CD4-positive, alpha-beta T cell treated with Interleukin-12 subunit alpha and Interleukin-12 subunit beta, for 1 hour (primary cell): ENCODE measurements at places on chromosomes 13 and 19.

DNA sequence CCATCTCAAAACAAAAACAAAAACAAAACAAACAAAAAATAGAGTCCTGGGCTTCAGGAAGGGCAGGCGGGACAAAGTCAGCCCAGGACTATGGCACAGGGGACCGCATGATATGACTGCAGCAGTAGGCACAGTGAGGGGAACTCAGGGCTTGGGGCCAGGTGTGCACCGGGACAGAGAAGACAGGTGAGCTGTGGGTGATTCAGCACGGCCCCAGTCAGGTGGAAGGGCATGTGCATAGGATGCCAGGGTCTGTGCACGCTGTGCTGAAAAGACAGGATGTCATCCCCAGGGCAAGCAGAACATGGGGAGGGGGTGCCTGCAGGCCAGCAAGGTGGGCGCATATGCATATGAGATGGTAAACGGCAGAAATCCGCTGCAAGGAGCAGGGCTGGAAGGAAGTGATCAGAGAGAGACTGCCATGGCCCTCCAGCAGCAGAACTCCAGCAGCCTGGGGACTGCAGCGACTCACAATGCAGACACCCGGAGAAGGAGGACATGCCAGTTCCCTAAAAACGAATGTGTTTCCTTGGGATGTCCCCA lies 15.0 kb downstream of the EPS15L1 start:
- DNase-seq = no peak

GRCh38 chr19:32206065-32206464 lies 139.3 kb upstream of the ZNF507 start:
- DNase-seq = no peak

DNA sequence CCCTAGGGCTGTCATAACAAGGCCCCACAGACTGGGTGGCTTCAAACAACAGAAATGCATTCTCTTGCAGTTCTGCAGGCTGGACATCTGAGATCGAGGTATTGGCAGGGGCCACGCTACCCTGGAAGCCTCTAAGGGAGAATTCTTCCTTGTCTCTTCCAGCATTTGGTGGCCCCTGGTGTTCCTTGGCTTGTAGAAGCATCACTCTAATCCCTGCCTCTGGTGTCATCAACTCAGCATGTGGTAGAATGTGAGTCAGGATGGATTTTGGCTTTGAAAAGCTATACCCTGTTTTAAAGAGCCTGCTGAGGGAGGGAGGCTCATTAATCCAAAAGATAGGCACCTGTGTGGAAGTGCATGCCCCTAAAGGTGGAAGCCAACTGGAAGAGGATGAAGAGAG lies 7.9 kb upstream of the GGACT start:
- no peak for DNase-seq

- DNase-seq = no peak
Observed at GRCh38 chr19:2372076-2372612, 12.1 kb downstream of the TMPRSS9 start.

DNA sequence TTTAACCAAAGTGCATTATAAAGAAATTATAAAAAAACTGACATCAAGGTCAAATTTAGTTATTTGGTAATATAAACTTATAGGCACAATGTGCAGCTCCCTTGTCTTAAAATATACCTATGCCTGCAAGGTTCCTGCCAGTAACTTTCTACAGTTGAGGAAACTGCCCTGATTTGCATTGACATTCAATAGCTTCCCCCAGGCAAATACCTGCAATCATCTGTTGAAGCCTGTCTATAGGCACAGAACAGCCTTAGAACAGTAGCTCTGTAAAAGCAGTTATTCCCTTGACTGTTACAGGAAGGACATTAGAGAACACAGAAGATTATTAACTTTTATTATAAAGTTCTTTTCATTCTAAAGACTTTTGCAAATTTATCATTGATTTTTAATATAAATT lies 1239.5 kb downstream of the PCDH9 start:
- no peak for DNase-seq

DNA sequence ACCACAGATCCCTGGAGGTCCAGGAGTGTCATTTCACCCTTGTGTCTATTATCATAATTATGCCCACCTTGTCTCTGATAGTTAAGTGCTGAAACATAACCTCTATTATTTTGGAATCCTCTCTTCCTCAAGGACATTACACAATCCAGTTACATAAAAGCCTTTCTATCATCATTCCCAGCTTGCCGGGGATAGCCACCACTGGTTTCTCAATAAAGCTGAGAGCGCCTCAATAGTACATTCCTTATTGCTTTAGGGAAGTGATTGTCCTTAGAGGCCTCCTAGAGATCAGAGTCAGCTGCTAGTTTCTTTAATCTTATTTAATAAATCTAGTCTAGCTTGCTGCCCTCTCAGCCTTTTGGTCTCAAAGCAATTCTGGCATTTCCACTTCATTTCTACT lies 490.0 kb upstream of the ATXN8OS start:
- DNase-seq = no peak

GRCh38 chr13:33757713-33758112 lies 60.2 kb upstream of the RFC3 start:
- no peak for DNase-seq

- DNase-seq = no peak
Observed at GRCh38 chr13:35724446-35724845, 248.0 kb upstream of the MAB21L1 start.

GRCh38 chr19:41887711-41888382 lies 4.9 kb downstream of the ARHGEF1 start:
- peak; percentile 84 for DNase-seq

DNA sequence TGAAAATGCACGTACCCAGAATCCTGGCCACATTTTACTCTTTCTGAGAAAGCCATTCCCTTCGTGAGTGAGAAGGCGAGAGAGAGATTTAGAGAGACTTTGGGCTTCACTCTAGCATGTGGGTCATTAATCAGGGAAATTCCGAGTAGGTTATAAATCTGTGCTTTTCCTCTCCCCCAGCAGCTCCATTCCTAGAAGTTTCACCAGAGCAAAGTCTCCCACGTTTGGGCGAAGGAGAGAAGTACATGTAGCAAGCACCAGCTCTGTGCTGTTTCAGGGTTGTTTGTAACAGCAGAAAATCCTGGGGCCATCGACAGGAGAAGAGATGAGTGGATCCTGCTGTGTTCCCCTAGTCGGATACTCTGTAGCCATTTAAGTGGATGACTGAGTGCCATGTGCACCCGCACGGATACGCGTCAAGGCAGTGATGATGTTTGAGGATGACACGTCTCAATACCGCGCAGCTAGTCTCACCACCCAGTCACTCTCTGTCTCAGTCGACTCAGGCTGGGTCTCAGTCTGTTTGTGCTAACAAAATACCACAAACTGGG lies 131.8 kb upstream of the PEG3 start:
- no peak for DNase-seq

GRCh38 chr13:105643966-105644365 lies 891.5 kb downstream of the EFNB2 start:
- no peak for DNase-seq

DNA sequence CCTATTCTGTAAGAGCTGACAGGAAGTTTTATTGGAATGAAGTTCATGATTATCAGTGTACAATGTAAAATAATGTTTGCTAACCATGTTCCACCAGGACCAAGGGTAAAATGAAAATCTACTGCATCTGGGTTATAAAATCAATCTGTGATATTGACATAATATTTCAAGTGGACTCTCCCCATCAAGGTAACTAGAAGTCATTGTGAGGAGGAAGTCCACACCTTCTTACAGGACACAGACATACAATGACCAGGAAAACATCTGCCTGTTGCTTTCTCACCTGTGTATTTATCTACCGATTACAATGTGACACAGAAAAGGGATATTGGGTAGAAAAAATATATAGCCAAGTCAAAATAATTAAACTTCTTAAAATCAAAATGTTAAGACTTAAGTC lies 140.7 kb upstream of the RFC3 start:
- DNase-seq = no peak

DNA sequence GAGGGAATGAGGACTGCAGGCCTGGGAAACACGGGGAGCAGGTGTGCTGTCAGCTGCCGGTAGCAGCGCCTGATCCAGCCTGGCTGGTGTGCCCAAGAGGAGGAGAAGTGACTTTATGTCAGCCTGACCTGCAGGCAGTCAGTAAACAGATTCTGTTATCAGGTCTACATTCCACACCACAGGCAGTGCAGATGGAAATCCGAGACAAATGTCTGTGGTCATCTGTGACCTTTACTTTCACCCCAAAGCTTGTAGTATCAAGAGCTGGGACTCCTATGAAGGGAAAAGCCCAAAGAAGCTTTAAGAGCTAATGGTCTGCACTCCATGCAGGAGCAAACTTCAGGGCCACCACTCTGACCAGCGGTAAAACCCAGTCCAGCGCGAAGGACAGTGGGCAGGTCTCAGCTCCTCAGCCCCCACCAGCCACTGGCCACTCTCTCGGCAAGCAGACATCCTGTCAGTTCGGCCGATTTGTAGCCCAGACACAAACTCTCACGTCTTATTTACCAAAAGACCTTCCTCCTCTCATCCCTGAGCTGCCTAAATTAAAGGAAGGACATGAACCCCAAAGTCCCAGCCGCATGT lies 7.7 kb downstream of the EPS15L1 start:
- no peak for DNase-seq

DNA sequence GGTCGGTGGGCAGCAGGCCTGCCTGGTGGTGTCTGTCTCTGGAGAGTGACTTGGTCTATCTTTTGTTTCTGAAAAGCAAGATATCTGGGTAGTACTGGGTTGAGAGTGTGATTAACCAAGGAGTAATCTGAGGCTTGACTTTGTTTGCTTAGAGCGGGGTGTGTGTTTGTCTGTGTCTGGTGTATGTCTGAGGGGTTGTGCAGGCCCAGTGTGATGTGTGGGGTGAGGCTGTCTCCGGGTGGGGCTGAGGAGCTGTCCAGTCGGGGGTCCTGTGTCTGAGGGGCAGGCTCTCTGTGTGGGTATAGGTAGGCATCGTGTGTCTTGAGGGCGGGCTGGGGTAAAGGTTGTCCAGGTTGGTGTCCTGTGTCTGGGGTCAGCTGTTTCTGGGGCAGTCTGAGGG lies 11.1 kb upstream of the TIMM50 start:
- no peak for DNase-seq

DNA sequence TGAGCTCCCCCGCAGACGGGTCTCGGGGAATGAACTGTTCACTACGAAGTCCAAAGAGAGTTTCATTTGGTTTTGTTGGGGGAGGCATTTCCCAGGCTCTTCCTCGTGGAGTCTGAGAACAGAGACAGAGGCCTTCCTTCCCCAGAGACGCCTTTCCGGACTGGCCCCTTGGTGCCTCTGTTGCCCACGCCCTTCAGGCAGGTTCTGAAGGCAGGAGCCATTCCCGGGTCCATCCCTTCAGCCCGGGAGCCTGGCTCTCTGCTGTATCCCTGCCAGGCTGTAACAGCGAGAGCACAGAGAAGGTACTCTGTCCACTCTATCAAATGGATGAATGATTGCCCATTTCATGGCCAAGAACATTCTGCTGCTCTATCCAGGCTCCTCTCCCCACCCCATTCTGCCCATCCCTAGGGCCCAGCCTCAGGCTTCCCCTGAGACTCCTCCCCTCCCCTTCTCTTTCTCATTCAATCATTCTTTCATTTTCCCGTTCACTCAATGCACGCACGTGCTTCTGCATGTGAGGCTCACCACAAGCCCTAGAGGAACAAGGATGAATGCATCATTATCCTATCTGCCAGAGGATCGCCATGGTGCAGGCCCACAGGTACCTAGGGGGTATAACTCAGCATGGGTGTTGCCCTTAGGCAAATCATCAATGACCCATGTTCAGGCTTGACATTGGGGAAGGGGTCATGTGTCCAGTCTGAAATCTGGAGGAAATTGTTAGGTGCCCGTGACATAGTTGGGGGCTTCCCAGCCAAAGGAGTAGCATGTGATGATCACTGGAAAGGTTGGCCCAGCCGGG lies 298.6 kb downstream of the ZNF536 start:
- no peak for DNase-seq

DNA sequence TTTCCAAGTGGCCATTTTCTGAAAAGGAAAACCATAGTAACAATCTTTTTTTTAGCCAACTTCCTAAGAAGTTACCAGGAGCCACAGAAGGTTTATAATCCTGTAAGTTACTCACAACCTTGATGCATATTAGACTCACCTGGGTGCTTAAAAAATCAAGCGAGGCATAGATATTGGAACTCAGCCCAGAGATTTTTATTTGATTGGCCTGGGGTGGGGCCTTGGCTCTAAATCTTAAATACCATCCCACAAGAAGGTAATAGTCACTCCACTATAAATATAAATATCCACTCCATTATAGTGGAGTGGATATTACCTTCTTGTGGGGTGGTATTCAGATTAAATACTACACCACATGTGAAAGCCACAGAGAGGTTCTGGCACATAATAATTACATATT lies 429.6 kb downstream of the RFC3 start:
- DNase-seq = no peak

GRCh38 chr13:45565331-45565730 lies 50.2 kb downstream of the ERICH6B start:
- no peak for DNase-seq

- no peak for DNase-seq
Observed at GRCh38 chr19:17584132-17584531, 28.7 kb downstream of the COLGALT1 start.

GRCh38 chr13:97460004-97460775 lies 26.2 kb downstream of the RAP2A start:
- no peak for DNase-seq

- DNase-seq = peak; percentile 25
Observed at GRCh38 chr13:91722267-91722884, 324.0 kb downstream of the GPC5 start.

GRCh38 chr19:40294560-40294959 lies 9.4 kb upstream of the AKT2 start:
- DNase-seq = no peak

- no peak for DNase-seq
Observed at GRCh38 chr19:16402041-16402440, 69.7 kb downstream of the EPS15L1 start.

- no peak for DNase-seq
Observed at GRCh38 chr13:103759361-103759760, 693.1 kb upstream of the SLC10A2 start.

- no peak for DNase-seq
Observed at GRCh38 chr13:49932066-49932465, 4.1 kb downstream of the SPRYD7 start.

- DNase-seq = peak; percentile 99
Observed at GRCh38 chr19:18281082-18282020, at the start of gene JUND. TSS of gene JUND (minus strand) at chr19:18281622. CDS start at chr19:18281484, 138 bp downstream.

DNA sequence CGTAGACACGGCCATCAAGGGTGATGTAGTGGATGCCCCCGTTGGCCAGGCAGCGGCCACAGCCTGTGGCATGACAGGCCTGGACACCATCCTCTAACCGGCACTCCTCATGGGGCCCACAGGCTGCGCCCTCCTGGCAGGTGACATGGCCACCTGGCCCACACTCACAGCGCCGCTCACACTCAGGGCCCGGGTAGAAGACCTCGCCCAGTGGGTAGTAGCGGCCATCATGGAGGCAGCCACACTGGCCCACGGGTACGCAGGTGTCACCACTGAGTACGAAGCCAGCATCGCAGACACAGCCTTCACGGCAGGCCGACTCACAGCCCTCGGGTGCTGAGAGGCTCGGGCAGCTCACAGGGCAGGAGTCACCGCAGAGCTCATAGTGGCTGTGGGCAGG lies 27.2 kb upstream of the FBL start:
- no peak for DNase-seq

DNA sequence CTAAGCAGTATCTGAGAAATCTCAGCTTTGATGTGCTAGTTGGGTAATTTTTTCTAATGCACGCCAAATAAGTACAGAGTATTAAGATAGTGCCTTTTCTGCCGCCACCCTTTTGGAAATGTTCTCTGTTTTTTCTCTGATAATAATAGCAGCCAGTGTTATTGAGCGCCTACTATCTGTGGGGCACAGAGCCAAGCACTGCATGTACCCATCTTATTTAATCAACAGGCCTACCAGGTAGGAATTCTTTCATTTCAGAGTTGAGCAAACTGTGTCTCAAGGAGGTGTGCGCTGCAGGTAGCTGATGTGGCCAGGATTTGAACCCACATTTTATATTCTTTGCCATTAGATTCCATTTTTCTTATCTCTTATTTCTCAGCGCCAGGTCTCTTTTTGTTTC lies 1.4 kb downstream of the EPN1 start:
- DNase-seq = no peak
